ENCODE measurements at places on chromosomes 1 and 21. TPM values are rescaled to one million over a fixed set of nuclear protein-coding genes. Genes with fewer than 3 reads are reported as not detected.
A peak's percentile ranks its signal among the peaks of the same experiment; 100 is the strongest.

DNA sequence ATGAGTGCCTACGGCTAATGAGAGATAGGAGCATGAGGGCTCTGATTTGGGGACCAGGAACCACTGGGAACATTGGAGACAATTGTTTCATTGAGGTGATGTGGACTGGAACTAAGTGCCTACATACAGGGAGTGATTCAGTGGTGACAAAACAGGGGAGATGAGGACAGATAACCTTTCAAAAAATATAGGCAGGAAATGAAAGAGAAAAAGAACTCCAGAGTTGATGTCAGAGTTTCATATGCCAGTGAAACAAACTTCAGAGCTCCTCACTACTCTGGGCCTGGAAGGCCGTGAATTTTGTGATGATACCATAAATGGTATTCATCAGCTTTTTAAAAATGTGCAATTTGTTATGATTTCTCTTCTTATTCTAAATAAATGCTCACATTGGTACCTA lies 39.3 kb downstream of the FASLG start:
- no peak for DNase-seq

GRCh38 chr1:192545896-192546521 lies 29.6 kb upstream of the RGS1 start:
- DNase-seq: no peak

Gene INAVA
- 1.1 TPM for total RNA-seq

DNA sequence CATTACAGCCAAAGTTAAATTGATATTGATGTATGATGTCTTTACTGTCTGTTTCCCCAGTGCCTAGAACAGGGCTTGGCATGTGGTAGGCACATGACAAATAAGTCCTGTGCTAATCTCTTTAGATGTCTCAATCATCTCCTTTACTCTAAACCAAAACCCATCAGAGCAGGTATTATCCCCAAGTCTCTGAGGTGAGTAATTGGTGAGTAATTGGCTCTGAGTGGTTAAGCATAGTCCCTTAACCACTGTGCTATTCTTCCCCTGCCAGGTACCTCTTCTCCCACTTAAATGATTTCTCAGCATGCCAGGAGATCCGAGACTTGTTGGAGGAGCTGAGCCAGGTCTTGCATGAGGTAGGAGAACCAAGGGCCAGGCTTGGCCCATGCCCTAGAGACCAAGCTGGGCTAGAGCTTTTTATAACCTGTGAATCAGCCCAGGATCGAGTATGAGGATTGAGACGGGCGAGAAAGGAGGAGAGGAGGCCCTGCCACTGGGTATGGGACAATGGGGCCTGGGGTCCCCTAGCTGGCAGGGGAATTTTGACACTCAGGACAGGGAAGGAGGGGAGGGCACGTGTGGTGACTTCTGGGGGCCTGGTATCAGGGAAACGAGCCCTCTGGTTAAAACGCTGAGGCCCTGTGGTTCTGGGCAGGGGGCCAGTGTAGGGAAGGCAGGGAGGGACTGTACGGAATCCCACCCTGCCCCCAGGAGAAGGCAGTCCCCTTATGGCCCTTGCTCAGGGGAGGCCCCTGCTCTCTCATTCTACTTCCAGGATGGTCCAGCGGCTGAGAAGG lies 4.5 kb downstream of the CNKSR1 start:
- no peak for DNase-seq

GRCh38 chr21:42521384-42521783 lies 7.7 kb downstream of the SLC37A1 start:
- DNase-seq: no peak

Gene PRRX1
- total RNA-seq: 0.10 TPM

DNA sequence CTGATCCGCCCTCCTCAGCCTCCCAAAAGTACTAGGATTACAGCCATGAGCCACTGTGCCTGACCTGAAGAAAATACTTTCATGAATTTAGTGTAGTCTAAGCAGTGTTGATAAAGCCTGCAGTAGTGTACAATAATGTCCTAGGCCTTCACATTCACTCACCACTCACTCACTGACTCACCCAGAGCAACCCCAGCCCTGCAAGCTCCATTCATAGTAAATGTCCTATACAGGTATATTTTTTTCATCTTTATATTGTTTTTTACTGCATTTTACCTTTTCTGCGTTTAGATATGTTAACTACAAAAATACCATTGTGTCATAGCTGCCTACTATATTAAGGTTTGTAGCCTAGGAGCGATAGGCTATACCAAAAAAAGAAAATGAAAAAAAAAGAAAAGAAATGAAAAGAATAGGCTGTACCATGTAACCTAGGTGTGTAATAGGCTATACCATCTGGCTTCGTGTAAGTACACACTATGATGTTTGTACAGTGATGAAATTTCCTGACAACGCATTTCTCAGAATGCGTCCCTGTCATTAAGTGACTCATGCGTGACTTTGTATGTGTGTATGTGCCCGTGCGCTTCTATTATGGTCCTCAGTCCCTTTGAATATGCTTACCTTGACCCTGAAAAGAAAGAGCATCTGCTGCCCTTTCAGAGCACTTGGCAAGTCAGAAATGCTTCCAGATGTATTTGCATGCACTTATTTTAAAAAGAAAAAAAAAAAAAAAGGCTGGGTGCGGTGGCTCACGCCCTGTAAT lies 9.2 kb upstream of the SLAMF8 start:
- DNase-seq: peak; percentile 61

DNA sequence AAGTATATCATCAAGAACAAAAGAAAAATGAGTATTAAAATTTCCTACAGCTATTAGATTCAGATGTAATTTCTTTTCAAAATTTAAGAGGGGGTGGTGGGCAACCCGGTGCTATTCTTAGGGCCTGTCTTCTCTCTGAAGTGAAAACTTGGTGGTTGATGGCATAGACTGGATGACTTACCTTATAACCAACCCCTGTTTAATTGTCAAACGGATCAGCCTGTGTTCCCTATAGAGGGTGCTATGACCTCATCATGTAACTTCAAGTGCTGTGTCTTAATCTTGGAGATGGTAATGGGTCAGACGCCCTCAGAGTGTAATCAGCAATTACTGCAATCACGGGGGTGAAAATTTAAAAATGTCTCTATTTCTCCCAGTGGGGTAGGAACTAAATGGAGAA lies 176.2 kb downstream of the PCP4 start:
- no peak for DNase-seq

Gene PLXNA2
- total RNA-seq: 0.80 TPM

Gene ATP1B1
- total RNA-seq: 49.2 TPM

DNA sequence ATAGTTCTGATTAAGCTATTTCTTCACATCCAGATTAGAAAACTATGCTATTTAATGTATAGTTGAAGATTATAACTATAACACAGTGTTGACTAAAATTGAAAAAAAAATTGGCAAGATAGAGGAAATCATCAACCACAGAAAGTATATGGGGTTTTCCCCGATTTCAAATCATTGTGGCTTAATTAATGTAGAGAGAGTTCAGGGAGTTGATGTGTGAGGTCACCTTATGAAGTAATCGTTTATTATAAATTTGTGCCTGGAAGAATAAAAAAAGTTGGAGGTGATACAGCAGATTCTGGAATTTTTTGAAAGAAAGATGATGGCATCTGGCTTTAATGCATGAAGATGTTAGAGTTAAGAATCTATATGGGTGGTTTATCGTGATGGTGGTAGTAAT lies 84.3 kb downstream of the PTGS2 start:
- DNase-seq: no peak

- DNase-seq: no peak
Observed at GRCh38 chr1:15433471-15433870, 4.8 kb upstream of the CTRC start.

DNA sequence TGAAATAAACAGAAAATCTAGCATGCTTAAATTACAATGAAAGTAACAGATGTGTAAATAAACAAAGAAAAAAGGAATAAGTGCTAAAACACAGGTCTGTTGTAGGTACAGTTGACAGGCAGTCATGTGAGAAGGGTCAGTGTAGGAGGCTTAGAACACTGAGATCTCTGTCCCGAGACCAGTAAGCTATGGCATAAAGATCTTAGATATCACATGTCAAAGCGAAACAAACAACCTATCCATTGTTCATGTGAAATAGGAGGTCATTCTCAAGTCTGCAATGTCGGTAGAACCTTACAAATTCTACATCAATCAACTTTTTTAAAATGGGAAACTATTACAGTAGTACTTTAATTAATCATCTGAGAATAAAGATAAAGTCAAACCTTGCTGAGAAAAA lies 428.9 kb upstream of the ADGRL2 start:
- no peak for DNase-seq

Gene KMO
- 2.6 TPM for total RNA-seq

GRCh38 chr1:112992780-112993179 lies 36.8 kb upstream of the SLC16A1 start:
- no peak for DNase-seq

Gene FAM72B
- 4.5 TPM for total RNA-seq

DNA sequence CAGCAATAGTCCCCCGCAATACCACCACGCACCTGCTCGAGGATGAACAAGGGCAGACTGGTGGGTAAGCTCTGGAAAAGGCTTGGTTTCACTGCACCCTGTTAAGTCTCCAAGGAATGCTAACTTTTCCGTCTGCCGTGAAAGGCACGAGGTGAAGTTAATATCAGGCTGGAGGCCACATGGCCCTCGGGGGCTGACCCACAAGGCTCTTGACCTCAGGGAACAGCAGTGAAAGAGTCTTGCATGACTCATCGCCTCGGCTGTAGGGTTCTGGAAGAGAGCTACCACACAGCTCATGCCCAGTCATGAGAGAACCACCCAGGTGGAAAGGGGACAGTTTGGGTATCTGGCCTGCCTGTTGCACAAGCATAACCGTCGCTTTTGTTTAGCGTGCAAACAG lies 24.7 kb downstream of the SCCPDH start:
- DNase-seq: no peak

DNA sequence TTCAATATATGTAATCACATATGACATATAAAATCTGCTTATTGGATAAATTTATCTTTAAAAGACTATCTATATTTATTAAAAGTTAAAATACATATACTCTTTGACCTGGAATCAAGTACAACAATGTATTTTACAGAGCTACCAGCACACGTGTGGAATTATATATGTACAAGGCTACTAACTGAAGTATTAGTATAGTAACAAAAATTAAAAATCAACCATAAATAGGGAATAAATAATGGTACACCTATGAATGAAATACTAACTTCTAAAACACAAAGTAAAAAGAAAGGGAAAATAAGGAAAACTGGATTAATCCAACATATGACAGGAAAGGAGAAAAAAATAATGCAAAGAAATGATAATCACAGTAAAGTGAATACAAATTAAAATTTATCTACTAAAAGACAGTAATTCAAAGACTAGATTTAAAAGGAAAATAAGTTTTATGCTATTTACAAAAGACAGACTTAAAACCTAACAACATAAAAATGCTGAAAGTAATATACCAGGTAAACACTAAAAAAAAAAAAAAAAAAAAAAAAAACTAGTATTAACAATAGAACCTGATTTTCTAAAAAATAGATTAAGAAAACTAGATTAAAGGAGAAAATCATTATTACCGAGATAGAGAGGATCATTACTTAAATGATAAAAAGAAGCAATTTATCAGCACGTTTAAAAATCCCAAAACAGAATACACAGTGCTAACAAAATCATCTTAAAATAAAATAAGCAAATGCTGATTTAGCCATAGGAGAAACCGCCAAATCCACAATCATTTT lies 27.9 kb downstream of the MRPL39 start:
- DNase-seq: no peak

DNA sequence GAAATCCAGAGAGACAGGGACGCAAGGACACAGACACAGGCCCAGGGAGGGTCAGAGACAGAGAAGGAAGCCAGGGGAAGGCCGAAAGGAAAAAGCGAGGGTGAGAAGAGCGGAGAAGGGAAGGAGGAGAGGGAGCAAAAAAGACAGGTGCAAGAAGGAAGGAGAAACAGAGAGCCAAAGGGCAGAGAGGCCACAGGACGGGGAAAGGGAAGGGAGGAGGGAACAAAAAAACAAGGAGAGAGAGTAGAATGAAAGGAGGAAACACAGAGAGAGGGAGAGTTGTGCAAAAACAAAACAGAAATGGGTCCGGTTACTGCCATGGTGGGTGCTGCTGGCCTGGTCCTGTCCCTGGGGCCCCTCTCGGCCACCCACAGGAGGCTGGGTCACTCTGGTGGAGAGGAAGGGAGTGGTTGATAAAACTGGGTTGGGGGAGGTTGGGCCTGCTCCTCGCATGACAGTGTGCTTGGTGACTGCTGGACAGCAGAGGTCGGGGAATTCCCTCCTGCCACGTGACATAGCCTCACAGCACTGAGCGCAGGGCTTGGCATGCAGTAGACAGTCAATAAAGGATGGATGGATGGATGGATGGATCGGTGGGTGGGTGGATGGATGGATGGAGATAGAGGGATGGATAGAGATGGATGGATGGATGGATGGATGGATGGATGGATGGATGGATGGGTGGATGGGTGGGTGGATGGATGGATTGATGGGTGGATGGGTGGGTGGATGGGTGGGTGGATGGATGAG lies 64.8 kb downstream of the RAP1GAP start:
- no peak for DNase-seq

DNA sequence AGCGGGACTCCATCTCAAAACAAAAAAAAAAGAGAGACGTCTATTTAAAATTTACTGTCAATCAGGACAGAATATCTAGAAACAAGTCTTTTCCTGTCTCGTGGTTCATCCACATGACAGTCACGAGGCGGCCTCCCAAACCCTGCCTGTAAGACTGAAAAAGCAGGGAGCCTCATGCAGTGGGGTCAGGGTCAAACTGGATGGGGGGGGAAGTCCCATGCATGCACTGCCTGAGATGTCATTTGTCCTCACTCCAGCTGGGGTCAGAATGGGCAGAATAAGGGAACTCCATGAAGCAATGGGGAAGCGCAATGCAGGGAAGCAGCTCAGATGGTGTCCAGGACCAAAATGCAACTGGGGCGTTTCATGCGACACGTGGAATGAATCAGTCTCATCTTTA lies 85.5 kb downstream of the PIK3CD start:
- no peak for DNase-seq

DNA sequence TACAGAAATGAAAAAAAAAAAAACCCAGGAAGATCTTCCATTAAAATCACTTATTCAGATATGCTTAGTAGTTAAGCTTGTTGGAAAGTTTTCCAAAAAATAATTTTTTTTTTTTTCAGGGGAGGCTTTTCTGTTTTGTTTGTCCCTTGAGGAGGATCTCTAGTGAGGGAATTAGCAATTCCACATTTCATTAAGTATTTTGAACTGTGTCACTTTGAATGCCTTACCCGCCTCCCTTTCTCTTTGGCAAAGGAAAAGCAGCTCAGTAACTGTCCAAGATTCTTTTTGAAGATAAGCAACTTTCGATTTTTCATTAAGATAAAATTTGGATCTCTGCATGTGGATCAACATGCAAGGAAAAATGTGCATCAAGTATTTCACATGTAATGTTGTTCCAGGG lies 1.8 kb downstream of the NTNG1 start:
- no peak for DNase-seq

Gene SPRR5
- total RNA-seq: not detected

GRCh38 chr1:4626560-4627319 lies 27.7 kb upstream of the AJAP1 start:
- no peak for DNase-seq

GRCh38 chr1:90346349-90346748 lies 351.4 kb downstream of the ZNF326 start:
- DNase-seq: no peak
